GM04504 (cell line): ENCODE measurements at places on chromosomes 11 and 22.

- DNase-seq = no peak
These were observed 1.6 kb upstream of the ELFN2 start for GRCh38 chr22:37428649-37429586.

- DNase-seq = no peak
These were observed 920.1 kb upstream of the CNTN5 start for GRCh38 chr11:98100689-98101088.

- DNase-seq = no peak
These were observed 21.8 kb downstream of the TSPAN18 start for GRCh38 chr11:44748606-44749005.

- DNase-seq = no peak
These were observed 42.2 kb downstream of the TRAF6 start for GRCh38 chr11:36467916-36468315.

DNA sequence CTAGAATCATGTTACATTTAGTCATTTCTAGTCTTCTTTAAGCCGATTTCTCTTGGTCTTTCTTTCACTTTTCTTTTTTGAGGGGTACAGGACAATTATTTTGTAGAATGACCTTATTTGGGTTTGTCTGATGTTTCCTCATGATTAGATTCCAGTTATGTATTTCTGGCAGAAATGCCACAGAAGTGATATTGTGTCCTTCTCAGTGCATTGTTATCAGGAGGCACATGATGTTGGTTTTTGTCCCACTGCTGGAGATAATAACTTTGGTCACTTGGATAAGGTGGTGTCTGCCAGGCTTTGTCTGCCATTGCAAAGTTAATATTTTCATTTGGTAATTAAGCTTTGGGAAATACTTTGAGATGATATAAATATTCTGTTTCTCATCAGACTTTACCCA, 100.3 kb downstream of the RRM1 start:
- DNase-seq = no peak

- DNase-seq = no peak
These were observed 98.5 kb downstream of the CTTN start for GRCh38 chr11:70496591-70497535.

- no peak for DNase-seq
These were observed 8.1 kb downstream of the SCARF2 start for GRCh38 chr22:20429254-20430100.

GRCh38 chr22:36327922-36328551, 59.7 kb downstream of the MYH9 start:
- no peak for DNase-seq

DNA sequence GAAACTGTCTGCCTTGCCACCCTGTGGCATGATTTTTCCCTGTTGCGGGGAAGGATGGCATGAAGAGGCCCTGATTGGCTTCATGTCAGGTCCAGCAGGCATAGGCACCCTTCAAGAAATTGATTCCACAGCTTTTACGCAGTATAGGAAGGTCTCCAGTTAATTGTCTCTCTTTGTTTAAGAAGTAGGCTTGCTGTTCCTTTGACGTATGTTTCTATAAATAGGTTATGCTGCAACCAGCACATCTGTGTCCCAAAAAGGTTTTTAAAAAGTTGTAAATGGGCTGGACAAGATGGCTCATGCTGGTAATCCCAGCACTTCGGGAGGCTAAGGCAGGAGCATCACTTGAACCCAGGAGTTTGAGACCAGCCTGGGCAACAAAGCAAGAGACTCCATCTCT, 62.6 kb downstream of the CD6 start:
- no peak for DNase-seq

- no peak for DNase-seq
These were observed 118.8 kb upstream of the KIRREL3 start for GRCh38 chr11:127119356-127119755.

GRCh38 chr11:57792870-57793269, 31.3 kb downstream of the CTNND1 start:
- no peak for DNase-seq

DNA sequence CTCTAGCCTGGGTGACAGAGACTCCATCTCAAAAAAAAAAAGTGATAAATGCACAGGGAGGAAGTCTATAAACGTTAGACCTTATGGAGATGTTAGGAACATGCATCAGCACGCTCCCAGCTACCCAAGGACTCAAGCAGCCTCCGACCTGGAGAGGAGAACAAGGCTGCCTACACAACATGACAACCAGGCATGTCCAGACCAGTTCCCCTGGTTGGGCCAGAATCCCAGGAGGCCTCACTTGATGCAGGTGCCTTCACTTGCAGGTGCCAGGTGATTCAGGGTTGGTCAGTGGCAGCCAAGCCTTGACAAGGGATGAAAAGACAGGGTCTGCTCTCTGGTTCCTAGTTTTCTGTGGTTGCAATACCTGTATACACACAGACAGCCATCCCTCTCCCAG, 5.9 kb downstream of the RANGAP1 start:
- no peak for DNase-seq

GRCh38 chr11:9153651-9154050, 62.3 kb upstream of the SCUBE2 start:
- DNase-seq = no peak
